ENCODE measurements at places on chromosomes 16 and 17. TPM values are rescaled to one million over a fixed set of nuclear protein-coding genes. Genes with fewer than 3 reads are reported as not detected.

GRCh38 chr17:48734333-48735061 lies 5.9 kb upstream of the HOXB13 start:
- no peak for DNase-seq

GRCh38 chr17:38598536-38598935 lies 7.2 kb downstream of the SRCIN1 start:
- no peak for DNase-seq

GRCh38 chr17:18191967-18192366 lies 8.3 kb downstream of the ALKBH5 start:
- no peak for DNase-seq

DNA sequence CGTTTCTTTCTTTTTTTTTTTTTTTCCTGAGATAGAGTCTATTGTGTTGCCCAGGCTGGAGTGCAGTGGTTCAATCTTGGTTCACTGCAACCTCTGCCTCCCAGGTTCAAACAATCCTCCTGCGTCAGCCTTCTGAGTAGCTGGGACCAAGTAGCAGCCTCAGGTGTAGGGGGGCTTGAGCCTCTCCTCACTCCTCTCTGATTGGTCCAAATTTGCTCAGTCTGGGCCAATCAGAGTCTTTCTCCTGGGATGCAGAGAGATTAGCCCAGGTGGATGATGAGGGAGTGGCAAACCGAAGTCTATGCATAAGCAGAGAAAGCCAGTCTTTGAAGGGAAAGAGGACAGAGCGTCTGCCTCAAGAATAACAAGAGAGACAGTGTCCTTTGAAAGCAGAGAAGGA lies 99.0 kb downstream of the BMERB1 start:
- no peak for DNase-seq

- no peak for DNase-seq
Measured at GRCh38 chr17:3890082-3890877, 2.6 kb downstream of the CAMKK1 start.

- DNase-seq, result no peak
Measured at GRCh38 chr17:80025796-80026195, 9.9 kb downstream of the TBC1D16 start.

DNA sequence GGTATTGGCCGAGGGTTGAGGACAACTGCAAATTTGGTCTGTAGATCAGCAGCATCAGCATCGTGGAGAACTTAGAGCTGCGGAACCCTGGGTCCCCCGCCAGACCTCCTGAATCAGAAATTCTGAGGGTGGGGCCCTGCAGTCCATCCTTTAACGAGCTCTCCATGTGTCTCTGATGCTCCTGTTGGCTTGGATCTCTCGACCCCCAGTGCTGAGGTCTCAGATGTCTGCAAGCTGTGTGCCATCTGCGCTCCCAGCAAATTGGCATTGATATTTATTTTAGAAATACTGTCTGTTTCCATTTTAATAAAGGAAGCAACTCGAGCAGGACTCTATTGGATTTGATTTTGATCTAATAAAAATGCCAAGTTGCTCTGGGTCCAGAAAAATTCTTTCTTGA lies 250.0 kb downstream of the KATNIP start:
- DNase-seq, result no peak

DNA sequence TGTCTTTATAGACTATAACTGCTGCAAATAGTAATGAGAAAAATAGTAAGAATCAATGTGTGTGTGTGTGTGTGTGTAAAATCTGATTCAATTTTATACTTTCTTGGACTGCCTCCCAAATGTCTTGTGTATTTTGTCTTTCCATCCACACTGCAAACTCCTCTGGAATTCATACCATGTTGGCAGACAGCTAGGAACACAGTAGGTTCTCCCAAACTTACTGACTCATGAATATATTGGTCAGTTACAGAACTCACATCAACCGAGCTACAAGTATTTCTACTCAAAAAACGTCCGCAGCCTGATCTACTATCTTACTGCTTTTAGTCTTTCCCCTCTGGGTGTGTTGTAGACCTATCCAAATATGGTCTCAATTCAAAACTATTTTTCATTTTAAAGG lies 542.7 kb upstream of the PSMD7 start:
- DNase-seq, result no peak

DNA sequence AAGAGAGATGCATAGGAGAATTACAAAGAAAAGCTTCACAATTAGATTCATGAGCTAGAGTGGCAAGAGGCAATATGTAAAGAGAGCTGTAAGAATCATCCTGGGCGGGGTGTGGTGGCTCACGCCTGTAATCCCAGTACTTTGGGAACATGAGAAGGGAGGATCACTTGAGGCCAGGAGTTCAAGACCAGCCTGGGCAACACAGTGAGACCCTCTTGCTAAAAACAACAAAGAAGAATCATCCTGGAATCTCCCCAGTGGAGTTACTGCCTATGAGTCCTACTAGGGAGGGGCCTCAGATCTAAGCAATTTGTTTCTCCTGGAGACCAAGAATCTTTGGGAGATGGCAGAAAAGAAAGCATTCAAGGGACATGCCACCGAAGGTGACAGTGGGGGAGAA lies 119.1 kb downstream of the HIC1 start:
- no peak for DNase-seq

DNA sequence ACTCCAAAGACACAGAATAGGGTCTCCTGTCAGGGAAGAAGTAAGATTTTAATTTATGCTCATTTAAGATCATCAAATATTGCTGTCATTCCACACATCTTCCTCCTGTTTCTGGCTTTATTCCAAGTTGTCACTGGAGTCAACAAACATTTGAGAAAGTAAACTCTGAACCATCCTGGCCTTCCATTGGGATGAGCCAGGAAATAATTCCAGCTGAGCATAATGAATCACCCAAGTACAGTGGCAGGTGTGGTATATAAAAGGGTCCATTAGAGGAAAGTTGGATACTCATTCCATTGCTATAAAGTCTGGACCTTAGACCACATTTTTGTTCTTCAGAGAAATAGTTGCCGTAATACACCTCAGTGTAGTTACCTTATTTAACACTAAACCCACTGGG lies 246.1 kb downstream of the SLC39A11 start:
- DNase-seq, result no peak

- DNase-seq, result no peak
Measured at GRCh38 chr16:74309789-74310781, 13.5 kb downstream of the PSMD7 start.

DNA sequence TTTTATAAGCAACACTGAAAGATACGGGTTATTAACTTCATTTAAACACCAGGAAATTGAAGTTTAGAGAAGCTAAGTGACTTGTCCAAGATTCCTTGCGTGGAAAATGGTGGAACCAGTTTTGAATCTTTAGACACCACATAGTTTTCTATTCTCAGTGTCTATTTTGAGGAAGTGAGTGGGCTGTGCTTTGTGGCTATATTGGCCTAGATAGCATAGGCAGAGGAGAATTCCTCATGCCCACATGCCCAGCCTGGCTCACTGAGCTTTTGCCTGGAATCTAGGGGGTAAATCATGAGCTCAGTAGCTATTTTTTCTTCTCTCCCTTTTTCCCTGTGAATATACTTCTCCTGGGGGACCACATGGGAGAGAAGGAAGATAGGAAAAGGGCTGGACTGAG lies 431.3 kb downstream of the HS3ST3B1 start:
- DNase-seq, result no peak

GRCh38 chr16:24270721-24271442 lies 14.7 kb downstream of the CACNG3 start:
- DNase-seq, result no peak

DNA sequence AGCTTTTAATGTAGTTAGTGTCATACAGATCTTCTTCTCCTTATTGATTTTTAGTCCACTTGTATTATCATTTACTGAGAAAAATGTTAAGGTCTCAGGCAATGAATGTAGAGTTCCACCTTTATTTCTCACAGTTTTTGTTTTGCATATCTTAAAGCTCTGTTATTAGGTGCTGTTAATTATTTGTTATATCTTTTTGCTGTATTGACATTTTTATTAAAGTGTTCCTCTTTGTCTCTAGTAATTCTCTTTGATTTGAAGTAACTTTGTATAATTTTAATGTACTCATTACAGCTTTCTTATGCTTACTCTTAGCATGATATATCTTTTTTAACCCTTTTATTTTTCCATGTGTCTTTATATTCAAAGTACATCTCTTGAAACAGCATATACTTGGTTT lies 22.4 kb upstream of the USP43 start:
- DNase-seq, result no peak

- no peak for DNase-seq
Measured at GRCh38 chr17:75525806-75526554, 483 bp downstream of the LLGL2 start.

DNA sequence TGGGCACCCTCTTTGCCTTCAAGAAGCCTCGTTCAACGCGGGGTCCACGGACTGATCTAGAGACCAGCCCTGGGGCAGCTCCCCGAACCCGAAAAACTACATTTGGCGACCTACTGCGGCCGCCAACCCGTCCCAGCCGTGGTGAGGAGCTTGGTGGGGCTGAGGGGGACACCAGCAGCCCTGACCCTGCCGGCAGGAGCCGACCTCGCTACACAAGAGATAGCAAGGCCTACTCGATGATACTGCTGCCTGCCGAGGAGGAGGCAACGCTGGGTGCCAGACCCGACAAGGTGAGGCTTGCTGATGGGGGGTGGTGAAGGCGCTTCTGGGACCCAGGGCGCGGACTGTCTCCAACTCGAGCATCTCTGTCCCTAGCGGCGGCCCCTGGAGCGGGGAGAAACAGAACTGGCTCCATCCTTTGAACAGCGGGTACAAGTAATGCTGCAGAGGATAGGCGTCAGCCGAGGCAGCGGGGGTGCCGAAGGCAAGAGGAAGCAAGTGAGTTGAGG lies 5.6 kb downstream of the ACD start:
- no peak for DNase-seq

DNA sequence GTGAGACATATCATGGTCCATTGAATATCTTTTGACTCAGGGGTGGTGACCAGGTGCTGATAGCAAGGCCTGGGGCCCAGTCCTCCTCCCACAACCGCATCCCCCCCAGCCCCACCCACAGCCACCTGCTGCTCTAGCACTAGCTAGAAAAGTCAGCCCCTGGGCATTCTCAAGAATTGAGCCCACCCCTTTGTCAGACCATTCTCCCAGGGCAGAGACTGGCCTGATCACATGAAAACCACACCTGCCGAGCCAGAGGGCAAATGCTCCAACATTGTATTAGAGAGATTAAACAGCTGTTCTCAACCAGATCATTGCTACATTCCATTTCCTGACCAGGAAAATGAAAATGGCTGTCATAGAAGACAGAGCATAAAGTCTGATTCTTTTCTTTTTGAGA lies 62.4 kb downstream of the RAB11FIP4 start:
- DNase-seq, result no peak

DNA sequence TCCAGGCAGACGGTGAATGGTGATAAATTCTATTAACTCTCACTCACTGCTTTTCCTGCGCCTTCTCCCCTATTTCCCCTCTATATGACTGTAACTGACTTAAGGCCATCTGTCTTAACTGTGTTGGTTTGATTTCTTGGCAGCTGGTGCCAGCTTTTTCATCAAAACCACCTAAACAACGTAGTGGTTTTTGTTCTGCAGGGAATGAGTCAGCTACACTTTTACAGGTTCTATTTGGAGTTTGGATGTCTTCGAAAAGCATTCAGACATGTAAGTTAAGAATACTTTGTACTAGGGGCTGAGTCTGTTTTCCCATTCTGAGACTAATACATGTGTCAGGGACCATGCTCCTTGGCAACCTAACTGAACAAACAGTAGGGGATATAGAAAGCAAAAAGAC lies 8.5 kb downstream of the REXO5 start:
- peak; percentile 60 for DNase-seq

DNA sequence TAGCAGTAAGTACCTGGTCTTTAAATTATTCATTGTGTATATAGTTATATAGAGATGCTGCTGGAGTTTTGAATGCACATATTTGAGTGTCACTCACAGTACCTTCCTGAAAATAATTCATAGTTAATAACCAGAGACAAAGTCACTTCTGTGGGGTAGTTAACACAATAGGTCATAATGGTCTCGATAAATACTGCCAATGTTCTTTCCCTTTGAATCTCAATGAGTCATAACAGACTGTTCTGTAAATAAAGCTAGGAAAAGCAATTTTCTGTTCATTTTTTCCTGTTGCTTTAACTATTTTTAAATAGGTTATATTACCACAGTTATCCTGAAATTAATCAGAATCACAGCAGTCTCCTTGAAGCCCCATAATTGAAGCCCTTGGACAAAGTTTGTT lies 87.2 kb downstream of the MAP2K4 start:
- peak; percentile 3 for DNase-seq

- no peak for DNase-seq
Measured at GRCh38 chr17:9225305-9226101, 204.2 kb downstream of the NTN1 start.

DNA sequence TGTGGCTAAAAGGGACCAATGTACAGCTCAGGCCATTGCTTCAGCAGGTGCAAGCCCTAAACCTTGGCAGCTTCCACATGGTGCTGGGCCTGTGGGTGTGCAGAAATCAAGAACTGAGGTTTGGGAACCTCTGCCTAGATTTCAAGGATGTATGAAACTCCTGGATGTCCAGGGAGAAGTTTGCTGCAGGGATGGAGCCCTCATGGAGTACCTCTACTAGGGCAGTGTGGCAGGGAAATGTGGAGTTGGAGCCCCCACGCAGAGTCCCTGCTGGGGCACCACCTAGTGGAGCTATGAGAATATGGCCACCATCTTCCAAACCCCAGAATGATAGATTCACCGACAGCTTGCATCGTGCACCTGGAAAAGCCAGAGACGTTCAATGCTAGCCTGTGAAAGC lies 13.0 kb downstream of the EFCAB5 start:
- DNase-seq, result no peak

- no peak for DNase-seq
Measured at GRCh38 chr16:47592232-47592631, 131.1 kb downstream of the PHKB start.

DNA sequence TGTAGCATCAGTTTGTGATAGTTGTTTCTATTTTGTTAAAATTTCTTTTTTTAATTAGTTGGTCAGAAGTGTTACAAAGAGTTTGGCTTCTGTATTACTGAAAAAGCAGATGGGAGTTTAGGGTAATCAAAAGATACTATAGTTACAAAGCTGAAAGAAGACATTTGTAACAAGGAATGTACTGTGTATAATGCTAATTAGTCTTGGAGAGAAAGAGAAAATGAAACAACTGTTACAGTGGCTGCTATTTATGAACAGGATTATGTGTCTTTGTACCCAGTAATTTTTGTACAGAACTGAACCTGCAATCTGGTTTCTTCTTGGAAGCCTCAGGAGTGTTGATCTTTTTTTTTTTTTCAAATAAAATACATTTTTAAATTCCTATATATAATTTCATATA lies 14.3 kb downstream of the GDPD1 start:
- DNase-seq, result no peak

GRCh38 chr17:46175891-46176290 lies 17.3 kb downstream of the KANSL1 start:
- DNase-seq, result no peak

GRCh38 chr17:80257716-80258213 lies 2.9 kb upstream of the RNF213 start:
- DNase-seq, result no peak

- no peak for DNase-seq
Measured at GRCh38 chr16:78597809-78598570, 498.5 kb downstream of the WWOX start.

- DNase-seq, result peak; percentile 43
Measured at GRCh38 chr17:8384801-8385378, 1.9 kb upstream of the RPL26 start.

- no peak for DNase-seq
Measured at GRCh38 chr16:11333702-11334101, 11.6 kb upstream of the RMI2 start.

Gene CARD14
- total RNA-seq, result not detected

Gene CCL16
- 0.85 TPM for total RNA-seq

Gene ANKRD11
- 58.1 TPM for total RNA-seq

Gene SAMD14
- 4.1 TPM for total RNA-seq

Gene TBX21
- not detected for total RNA-seq

Gene RNF40
- 99.4 TPM for total RNA-seq

Gene CD300A
- total RNA-seq, result not detected

Gene FAM171A2
- 3.7 TPM for total RNA-seq

Gene SULT1A1
- 13.1 TPM for total RNA-seq

All from pulmonary artery endothelial cell (primary cell).